NCI-H187 treated with DMSO at 0.1 percent for 48 hours (cell line): ENCODE measurements at places on chromosomes 4 and X.

DNA sequence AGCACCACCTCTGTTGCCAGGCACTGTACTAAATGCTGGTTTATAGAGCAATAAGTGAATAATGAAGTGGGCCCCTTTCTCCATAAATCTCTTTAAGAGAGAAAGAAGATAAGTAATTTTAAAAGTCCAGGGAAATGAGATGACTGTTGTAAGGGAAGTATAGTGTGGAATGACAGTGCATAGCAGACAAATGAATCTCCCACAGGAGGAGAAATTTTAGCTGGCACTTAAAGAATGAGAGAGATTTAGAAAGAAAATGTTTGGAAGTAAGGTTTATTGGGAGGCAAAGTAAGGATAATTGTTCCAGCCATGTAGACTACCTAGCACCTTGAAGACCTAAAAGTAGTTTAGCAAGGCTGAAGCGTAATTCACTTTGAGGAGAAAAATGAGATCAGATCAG, 1081.1 kb upstream of the PABPC4L start:
- DNase-seq: no peak

DNA sequence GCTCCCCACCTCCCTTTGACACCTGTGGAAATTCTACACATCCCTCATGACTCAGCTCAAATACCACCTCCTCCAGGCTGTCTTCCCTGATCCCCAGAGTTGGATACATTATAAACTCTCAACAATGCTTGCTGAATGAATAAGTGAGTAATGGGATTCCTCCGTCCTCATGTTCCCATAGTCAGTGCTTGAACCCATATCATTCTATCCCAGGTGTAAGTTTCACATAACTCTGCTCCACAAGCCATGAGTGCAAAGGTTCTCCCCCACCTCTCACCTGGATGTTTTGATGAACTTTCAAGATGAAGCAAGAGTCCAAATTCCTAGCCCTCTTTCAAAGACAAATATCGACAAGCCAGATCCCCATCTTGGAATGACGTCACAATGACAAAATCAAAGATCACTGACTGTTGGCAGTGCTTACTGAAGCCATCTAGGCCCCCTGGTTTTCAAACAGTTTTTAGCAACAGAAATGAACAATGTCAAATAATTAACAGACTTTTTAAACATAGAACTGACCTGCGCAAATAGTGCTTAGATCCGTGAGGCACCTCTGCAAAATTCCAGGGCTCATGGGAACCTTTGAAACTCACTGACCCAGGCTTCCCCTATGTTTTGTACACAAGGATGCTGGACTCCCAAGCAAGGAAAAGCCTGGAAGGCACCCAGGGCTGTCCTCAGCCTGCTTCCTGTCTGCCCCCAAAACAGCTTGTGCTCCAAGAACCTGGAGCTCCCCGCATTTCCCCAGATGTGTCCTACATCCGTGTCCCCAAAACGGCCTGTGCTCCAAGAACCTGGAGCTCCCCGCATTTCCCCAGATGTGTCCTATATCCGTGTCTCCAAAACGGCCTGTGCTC, 4.0 kb downstream of the SLC2A9 start:
- DNase-seq: no peak

DNA sequence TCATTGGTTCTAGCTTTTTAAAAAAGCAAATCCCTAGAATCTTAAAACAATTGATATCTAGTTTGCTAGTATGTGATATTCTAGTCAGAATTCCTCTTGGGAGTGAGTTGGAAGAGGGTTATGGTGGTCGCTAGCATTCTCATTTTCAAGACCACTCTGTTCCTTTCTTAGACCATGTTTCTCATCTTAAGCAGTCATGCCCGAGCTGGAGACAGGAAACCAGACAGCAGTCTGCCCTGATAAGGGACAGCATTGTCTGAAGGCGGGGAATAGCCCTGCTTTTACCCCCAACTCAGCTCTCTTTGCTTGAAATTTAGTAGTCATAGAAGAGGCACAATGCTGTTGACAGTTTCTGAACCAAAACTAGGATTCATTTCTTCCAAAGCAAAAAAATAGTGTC, 5.2 kb downstream of the KLF3 start:
- no peak for DNase-seq

DNA sequence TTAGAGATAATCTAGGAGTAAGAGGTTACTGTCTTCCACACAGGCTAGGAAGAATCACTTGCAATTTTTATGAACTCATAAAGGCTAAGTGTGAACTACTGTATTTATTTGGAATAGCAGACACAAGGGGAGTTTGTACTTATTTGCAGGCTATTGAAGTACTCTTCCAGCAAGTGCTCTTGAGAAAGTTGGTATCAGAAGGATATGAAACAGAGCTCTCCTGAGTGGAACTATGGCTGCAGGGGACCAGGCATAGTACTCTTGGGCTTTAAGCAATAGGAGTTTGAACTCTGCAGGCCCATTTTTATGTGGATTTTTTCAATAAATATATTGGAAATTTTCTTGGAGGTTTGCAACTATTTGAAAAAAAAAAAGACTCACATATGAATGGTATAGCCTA, 756.3 kb upstream of the ATOH1 start:
- DNase-seq: no peak

GRCh38 chrX:110578270-110578669, 217.3 kb downstream of the CHRDL1 start:
- no peak for DNase-seq

DNA sequence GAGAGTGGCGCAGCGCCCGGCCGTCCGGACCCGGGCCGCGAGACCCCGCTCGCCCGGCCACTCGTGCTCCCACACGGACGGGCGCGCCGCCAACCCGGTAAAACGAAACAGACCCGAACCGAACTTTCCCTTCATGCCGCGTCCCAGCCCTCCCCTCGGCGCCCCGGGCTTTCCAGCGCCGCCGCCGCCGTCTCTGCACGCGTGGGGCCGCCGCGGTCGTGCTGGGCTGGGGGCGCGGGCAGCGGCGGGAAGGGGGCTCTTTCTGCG, 222 bp downstream of the SMAD1 start:
- no peak for DNase-seq

DNA sequence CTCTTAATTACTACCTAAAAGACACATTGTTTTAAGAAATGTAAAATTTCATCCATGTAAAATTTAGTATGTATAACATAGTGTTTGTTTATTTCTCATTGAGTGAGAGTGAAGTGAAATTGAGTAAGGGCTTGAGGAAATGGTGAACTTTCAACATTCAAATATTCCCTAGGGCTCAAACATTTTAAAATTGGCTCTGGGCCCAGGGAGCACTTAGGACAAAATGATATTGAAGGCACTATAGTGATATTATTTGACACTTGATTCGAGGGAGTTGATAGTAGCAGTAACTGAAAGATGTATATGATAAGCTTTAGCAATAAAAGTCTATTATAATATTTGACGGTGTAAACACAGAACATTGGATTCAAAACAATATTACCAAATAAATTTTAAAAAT, 1244.0 kb upstream of the TENM3 start:
- DNase-seq: no peak

DNA sequence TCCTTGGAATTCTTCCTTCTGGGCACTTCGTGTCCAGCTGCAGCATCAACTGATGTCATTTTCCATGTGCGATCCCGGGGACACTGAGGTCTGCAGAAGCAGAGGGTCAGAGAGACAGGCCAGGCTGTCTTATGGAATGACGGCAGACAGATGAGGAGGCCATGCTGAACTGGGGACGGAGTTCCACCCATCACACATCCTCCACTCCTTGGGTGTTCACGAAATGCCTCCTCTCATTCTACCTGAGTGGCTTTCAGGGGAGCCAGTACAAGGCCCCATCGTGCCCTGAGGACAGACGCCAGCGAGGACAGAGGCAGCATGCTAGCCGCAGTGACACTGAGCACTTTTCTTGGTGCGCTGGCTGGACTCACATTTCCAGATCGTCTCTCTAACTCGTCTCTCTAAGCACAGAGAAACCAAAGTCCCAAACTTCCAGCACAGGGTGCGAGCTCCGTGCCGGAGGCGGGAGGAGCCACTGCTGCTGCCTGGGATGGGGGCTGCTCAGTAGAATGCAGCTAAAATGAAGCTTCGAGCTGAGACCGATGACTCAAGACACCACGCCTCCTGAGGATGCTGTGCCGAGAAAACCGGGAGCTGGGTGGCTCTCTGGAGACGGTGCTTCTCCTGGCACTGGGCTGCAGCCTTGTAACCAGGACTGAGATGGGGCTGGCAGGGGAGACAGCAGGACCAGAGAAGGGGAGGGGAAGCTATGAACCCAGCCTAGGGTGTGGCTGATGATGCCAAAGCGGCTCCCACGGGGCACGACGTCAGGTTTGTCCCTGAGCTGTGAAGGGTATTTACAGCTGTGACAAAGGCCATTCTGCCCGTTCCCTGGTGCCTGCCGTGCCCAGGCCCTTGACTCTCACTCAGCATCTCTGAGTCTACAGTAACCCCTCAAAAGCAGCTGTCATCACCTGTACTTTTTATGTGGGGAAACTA, 8.2 kb downstream of the ABLIM2 start:
- no peak for DNase-seq

GRCh38 chr4:102586644-102587021, 85.5 kb downstream of the NFKB1 start:
- no peak for DNase-seq

DNA sequence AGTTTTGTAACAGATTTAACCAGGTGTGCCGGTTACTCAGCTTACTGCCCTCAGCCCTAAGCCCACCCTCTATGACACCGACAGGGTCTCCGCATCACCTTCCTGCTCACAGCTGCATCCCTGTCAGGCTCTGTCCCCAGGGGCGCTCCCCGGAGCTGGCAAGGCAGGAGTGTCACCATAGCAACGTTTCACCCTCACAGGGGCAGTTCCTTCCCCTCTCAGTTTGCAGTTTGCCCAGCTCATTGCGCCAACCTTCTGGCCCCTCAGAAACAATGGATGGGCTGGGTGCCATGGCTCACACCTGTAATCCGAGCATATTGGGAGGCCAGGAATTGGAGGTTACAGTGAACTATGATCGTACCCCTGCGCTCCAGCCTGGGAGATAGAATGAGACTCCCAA, 42.6 kb downstream of the RGS12 start:
- DNase-seq: no peak

DNA sequence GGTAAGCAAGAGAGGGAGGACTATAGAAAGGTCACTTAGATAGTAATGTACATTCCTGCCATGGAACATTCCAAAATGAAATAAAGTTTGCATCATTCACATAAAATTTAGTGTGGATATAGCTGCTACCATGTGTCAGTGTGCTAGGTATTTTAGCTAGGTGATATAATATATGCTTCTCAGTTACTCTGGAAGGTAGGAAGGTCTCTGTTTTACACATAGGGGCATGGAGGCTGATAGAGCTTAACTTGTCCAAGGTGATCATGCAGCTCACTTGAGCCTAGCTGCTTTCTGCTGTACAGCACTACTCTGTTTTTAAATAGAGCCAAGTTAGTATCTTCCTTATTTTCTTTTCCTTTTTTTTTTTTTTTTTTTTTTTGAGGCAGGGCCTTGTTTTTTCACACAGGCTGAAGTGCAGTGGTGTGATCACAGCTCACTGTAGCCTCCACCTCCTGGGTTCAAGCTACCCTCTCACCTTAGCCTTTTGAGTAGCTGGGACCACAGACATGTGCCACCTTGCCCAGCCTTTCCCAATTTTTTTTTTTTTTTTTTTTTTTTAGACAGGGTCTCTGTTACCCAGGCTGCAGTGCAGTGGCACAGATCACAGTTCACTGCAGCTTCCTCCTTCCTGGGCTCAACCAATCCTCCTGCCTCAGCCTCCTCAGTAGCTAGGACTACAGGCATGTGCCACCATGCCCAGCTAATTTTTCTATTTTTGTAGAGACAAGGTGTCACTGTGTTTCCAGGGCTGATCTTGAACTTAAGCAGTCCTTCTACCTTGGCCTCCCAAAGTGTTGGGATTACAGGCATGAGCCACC, 10.4 kb downstream of the AFF1 start:
- DNase-seq: no peak

DNA sequence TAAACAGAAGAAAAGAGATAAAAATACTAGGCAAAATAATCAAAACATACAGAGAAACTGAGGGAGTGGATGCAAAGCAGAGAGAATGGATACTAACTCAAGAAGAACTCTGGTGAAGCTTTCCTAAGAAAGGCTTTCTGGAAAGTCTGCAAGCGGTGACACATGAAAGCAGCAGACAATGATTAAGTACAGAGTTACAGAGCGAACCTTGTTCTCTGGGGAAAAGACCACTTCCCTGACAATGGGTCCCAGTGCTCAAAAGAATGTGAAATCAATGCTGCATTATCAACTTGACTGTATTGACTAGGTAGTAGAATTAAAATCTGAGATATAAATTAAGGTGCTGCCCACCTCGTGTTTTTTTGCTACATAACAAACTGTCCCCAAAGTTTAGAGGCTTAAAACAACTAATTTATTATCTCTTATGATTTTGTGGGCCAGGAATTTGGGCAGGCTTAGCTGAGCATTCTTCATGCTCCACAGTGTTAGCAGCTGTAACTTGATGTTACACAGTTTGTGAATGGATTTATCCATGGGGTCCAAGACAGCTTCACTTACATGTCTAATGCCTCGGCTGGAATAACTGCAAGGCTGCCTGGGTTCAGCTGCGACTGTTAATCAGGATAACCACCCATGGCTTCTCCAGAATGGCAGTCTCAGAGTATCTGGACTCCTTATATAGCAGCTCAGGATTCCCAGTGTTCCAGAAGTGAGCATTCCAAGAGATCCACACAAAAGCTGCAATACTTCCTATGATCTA, 106.9 kb upstream of the INPP4B start:
- no peak for DNase-seq

GRCh38 chr4:18914182-18914581, 892.6 kb upstream of the LCORL start:
- no peak for DNase-seq

GRCh38 chr4:4343038-4343437, 43.9 kb upstream of the NSG1 start:
- DNase-seq: no peak

DNA sequence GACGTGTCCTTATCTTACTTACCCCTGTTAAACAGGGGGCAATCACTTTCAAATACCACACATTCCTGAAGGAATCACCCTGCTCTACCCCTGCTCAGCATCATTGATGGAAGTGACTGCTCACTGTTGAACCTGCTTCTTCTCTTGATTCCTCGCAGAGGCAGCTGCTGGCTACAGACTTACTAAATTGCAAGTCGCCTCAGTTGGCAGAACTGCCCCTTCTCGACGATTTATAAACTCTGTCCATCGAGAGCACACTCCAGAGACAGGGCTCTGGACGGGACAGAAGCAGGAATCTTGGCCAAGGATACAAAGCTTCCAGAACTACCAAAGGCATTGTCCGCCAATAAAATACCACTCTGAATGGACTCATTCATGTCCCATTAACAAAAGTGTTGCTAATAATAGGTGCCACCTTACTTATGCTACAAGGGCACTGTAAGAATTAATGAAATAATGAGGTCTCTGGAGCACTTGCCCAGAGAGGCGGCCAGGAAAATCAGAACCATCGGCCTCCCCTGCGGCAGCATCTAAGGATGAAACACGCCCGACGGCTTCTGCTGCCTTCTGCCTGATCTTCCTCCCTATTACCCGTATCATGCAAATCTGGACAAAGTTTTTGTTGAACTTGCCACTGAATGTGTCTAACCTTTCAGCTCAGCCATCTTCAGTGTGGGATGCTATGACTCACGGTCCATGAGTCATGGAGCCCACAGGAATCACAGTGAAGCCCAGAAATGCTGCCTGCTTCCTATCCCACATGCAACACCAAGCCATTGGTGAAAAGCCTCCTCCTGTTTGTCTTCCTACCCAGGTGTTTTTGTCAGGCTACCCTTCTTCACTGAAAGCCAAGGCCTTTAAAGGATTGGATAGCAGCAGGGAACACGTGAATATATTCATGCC, 164.9 kb downstream of the MAML3 start:
- no peak for DNase-seq
